ENCODE measurements at places on chromosomes 1 and 21. TPM values are rescaled to one million over a fixed set of nuclear protein-coding genes. Genes with fewer than 3 reads are reported as not detected.

The MPL gene
- not detected for total RNA-seq

The IL12RB2 gene
- total RNA-seq, result not detected

The PYHIN1 gene
- not detected for total RNA-seq

The GPR61 gene
- not detected for total RNA-seq

The C1QB gene
- not detected for total RNA-seq

The BLACAT1 gene
- total RNA-seq, result 2.9 TPM

The TNFAIP8L2 gene
- not detected for total RNA-seq

The OR2T1 gene
- not detected for total RNA-seq

The AMY1A gene
- total RNA-seq, result not detected

The ITPKB gene
- 7.2 TPM for total RNA-seq

The FAM72C gene
- total RNA-seq, result 9.7 TPM

The SYTL1 gene
- 3.1 TPM for total RNA-seq

The CDCA8 gene
- total RNA-seq, result 18.6 TPM

The TPTE gene
- total RNA-seq, result 5.3 TPM

The CD247 gene
- 1.4 TPM for total RNA-seq

The ST6GALNAC5 gene
- 2.3 TPM for total RNA-seq

The AMPD1 gene
- total RNA-seq, result not detected

The NES gene
- 50.1 TPM for total RNA-seq

The ELF3 gene
- 1.7 TPM for total RNA-seq

The EFNA1 gene
- total RNA-seq, result 40.0 TPM

The RNU1-3 gene
- under 0.01 TPM for total RNA-seq

The ACTN2 gene
- 2.0 TPM for total RNA-seq

The CXADR gene
- total RNA-seq, result 0.41 TPM

The PRAMEF17 gene
- total RNA-seq, result not detected

The CD84 gene
- total RNA-seq, result not detected

The LEPR gene
- 3.0 TPM for total RNA-seq

The FAM3B gene
- total RNA-seq, result 0.16 TPM

The SLC45A3 gene
- total RNA-seq, result 13.4 TPM

The FYB2 gene
- not detected for total RNA-seq

The ETV3L gene
- total RNA-seq, result not detected

The DEPDC1 gene
- total RNA-seq, result 20.3 TPM

The KCNJ6 gene
- 0.03 TPM for total RNA-seq

The PCBP3 gene
- 1.1 TPM for total RNA-seq

The LCE3E gene
- not detected for total RNA-seq

The HHAT gene
- total RNA-seq, result 6.3 TPM

The PDE4B gene
- 7.9 TPM for total RNA-seq

The GOLPH3L gene
- 6.1 TPM for total RNA-seq

The PRKAA2 gene
- total RNA-seq, result 2.0 TPM

The C1orf198 gene
- total RNA-seq, result 20.0 TPM

All from A375 (cell line).